Amniotic epithelial cell (primary cell): ENCODE measurements at places on chromosomes 12 and 14.

DNA sequence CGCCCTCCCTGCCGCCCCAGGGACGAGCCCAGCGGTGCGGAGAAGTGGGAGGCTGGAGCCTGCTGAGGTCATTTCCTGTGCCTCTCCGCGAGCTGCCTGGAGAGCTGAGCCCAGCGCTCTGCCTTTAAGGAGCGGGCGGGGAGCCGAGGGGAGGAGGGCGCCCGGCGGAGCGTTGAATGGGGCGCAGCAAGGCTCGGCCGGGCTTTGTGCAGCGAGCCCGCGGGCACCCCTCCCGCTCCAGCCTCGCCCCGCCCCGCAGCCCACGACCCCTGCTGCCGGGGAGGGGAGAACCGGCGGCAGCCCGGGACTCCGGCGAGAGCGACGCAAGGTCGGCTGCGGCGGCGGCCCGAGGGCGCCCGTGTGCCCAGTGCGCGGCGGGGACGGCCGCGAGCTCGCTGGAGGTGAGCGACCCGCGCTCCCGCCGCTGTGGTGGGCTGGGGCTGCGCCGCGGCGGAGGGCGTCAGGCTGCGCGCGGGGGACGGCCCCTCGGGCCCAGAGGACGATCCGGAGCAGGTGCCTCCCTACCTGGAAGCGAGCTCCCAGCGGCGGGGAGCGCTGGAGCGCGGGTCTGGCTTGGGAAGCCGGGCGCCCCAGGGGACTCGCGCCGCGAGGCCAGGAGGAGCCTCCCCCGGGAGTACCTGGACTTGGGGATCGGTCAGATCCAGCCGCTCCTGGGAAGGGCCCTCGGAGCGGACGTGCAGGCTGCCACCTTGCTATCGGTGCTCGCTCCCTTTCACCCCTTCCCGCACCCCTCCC lies at the start of gene PLEKHH1:
PLEKHH1 (plus strand) TSS at position 293 of the 756 bp plus-strand sequence. CDS start 8,578 bp downstream, outside the sequence.
- peak; percentile 74 for DNase-seq

- no peak for DNase-seq
Observed at GRCh38 chr14:28772613-28773012, 6.0 kb downstream of the FOXG1 start.

GRCh38 chr12:61365001-61365400 lies 895.2 kb upstream of the USP15 start:
- no peak for DNase-seq

DNA sequence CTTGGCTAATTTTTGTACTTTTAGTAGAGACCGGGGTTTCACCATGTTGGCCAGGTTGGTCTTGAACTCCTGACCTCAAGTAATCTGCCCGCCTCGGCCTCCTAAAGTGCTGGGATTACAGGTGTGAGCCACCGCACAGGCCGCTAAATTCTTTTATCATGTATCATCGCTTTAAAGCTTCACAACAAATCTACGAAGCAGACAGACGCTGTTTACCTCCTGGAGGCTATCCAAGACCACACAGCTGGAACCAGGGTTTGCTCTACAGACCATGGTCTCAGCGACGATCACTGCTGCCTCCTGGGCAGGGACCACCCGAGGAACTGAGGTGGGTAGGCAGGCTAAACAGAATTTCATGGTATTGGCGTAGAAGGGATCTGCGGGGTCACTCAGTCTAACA lies 27.2 kb downstream of the KRT80 start:
- peak; percentile 55 for DNase-seq

- DNase-seq = no peak
Observed at GRCh38 chr12:70854881-70855568, 65.5 kb downstream of the PTPRR start.

DNA sequence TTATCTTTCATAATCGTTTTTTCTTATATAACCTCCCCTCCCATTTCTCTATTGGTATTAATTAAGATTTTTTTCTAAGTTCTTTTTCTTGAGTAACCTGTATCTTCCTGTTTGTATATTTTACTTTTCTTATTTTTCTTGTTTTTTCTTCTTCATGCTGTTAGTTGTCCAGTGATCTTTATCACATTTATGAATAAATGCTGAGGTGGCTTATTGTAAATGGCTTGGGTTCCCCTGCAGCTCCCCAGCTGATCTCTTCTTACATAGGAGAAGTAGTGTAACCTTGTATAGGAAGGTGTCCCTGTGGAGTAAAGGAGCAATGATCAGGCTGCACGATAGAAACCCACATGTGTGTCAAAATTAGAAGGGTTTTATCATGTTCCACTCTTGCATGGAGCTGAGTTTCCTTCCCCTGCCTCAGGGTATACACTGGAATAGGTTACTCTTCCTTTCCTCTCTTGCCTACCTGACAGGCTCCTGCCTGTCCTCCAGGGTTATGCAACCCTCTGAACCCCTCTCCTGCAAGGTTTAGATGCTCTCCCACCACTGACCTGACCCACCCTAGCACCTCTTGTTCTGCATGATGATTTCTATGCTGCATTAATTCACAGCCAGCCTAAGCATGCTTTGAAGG lies 334.8 kb upstream of the RGS6 start:
- DNase-seq = no peak

GRCh38 chr12:60059180-60059579 lies 463.4 kb downstream of the SLC16A7 start:
- no peak for DNase-seq

DNA sequence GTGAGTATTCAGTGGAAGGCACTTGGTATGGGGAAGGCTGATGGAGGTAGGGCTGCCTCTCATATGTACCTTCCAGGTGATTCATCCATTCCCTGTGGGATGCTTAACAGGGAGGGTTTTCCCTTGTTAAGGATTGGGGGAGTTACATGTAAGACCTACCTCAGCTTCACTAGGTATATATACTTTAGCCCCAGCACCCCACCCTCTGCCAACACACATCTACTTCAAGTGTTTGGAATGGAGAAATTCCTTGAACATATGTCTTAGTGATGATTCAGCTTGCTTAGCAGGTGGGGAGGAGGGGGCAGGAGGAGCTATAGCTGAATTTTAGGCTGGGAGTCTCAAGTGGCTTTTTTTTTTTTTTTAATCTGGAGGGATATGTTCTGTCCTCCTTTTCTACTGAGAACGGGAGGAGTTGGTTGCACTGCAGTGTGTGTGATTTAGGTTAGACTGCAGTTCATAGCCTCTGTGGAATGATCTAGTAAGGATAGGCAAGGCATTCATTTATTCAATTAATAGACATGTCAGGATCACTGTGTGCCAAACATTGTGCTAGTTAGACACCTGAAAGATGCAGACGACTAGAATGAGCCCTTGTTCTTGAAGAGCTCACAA lies 1.7 kb downstream of the PIP4K2C start:
- no peak for DNase-seq

GRCh38 chr12:131096681-131097181 lies 143.0 kb downstream of the ADGRD1 start:
- no peak for DNase-seq

DNA sequence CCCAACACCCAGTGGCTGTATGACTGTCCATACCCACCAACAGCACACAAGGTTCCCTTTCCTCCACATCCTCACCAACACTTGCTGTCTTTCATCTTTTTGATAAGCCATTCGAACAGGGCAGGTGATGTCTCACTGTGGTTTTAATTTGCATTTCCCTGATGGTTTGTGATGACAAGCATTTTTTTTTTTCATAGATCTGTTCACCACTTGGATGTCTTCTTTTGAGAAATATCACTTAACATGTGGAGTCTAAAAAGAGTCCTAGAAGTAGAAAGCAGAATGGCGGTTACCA lies 198.1 kb upstream of the DIO3 start:
- peak; percentile 47 for DNase-seq

GRCh38 chr12:12443431-12443878 lies 86.6 kb downstream of the BORCS5 start:
- DNase-seq = no peak

DNA sequence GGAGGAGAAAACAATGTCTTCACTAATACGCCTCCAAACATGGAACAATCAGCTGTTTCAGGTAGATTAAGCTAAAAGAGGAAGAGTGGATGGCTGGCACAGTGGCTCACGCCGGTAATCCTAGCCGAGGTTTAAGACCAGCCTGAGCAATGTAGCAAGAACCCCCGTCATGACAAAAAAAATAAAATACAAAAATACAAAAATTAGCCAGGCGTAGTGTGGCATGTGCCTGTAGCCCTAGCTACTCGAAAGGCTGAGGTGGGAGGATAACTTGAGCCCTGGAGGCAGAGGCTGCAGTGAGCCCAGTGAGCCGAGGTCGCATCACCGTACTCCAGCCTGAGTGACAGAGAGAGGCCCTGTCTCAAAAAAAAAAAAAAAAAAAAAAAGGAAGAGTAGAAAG lies 1.2 kb upstream of the MED13L start:
- no peak for DNase-seq

DNA sequence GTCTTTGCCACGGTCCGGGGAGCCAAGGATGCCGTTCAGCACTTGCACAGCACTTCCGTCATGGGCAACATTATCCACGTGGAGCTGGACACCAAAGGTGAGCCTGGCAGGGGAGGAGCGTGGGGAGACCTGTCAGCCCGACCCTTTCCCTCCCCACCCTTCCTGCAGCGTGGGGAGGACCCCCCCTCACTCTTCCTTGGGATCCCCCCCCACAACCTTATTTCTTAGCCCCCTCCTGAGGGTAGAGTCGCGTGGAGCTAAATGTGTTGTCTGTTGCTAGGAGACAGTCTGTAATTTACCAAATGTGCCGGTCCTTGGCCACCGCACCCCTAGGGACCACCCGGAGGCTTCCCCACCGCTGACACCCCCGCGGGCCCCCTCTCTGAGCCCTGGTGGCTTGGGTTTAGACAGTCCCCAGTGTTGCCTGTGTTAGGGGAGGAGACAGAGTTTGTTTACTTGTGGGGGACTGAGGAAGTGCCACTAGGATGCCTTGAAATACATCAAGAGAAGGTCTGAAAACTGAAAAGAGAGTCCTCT lies 2.3 kb downstream of the SETD1B start:
- DNase-seq = no peak

GRCh38 chr12:100593490-100593889 lies 20.0 kb downstream of the GAS2L3 start:
- no peak for DNase-seq

DNA sequence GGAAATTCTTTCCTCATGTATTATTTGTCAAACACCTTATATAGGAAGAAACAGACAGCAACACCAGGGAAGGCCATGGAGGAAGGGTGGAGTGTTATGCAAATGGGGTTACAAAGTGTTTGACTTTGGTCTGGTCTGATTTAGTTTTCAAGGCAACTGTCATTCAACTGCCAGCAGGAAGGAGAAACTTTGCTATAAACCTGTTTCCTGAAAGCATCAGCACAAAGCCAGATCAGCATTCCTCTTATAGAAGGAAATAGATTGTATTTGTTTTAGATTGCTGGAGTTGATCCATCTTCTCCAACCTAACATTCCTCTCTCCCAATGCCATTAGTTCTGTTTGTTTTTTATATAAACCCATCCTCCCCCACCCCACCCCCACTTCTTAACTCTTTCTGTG lies 65.7 kb downstream of the STAB2 start:
- DNase-seq = no peak

- DNase-seq = no peak
Observed at GRCh38 chr12:123143736-123144461, 7.0 kb downstream of the PITPNM2 start.

DNA sequence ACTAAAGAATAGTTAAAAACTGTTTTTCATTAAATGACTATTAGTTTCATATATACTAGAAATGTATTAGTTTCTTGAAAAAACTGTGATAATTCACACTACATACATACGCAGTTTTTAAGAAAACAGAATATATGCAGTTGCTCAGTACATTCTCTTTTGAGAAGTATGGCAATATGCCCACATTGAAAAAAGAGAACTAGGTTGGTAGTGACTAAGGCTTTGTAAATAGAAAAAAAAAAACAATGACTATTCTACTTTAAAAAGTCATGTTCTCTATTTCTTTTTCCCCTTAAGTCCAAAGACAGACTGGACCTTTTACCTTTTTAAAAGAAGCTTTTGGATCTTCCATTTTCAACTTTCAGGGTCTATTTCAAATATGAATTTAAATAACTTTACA lies 25.0 kb downstream of the SNX6 start:
- DNase-seq = peak; percentile 6

DNA sequence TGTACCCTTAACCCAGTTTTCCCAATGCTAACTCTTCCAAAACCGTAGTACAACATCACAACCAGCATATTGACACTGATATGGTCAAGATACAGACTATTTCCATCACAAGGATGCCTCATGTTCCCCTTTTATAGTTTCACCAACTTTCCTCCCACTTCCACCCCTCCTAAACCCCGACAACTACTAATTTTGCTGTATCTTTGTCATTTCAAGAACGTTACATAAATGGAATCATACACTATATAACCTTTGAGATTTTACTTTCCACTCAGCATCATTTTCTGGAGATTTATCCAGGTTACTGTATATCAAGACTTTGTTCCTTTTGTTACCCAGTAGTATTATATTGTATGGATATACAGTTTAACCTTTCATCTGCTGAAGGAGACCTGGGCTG lies 88.9 kb downstream of the MED13L start:
- DNase-seq = no peak

DNA sequence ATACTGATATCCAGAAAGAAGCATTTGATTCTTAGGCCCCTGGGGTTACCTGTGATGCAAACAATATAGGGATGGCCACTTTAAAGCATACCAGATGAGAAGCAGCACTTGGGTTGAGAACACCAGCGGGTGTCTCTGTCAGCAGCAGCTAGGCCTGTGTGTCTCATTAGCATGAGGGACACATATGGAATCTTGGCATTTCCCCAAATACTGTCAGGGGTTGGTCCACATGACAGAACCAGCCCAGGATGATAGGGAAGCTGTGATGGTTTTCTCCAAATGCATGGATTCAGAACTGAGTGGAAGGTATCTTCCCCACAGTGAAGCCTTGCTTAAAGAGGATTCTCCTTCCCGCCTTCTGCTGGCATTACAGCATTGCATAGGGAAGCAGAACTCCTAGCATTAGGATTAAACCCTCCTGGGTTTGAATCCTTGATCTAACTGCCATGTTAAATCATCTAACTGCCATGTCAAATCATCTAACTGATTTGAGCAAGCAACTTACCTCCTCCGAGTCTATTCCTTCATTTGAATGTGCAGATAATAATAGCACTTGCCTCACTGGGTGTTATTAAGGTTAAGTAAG lies 111.5 kb upstream of the WSCD2 start:
- no peak for DNase-seq

GRCh38 chr14:96625426-96625985 lies 123.3 kb downstream of the PAPOLA start:
- no peak for DNase-seq

DNA sequence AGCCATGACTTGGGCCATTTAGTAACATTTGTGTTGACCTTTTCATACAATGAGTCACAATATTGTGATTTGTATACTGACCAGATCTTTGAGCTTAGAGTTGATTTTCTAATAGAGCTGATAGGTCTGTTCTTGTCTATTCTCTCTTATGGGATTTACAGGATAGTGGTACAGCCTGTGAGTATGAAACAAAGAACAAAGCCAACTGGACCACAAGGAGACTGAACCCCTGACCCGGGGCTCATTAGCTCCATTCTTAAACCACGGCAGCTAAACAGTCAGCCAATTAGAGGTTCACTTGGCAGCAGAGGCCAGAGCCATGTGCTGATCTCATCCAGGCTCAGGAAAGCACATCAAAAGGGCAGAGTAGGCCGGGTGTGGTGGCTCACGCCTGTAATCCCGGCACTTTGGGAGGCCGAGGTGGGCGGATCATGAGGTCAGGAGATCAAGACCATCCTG lies 59.1 kb upstream of the GNPNAT1 start:
- DNase-seq = no peak

- DNase-seq = no peak
Observed at GRCh38 chr12:123106640-123107359, 44.1 kb downstream of the PITPNM2 start.
